OCI-LY7 (cell line): ENCODE measurements at places on chromosomes 6 and 20. TPM values are rescaled to one million over a fixed set of nuclear protein-coding genes. Genes with fewer than 3 reads are reported as not detected.

The TTK gene
- 46.0 and 51.9 TPM in 2 replicates for total RNA-seq

The ADGRB3 gene
- total RNA-seq, result not detected in 2 replicates

The LAMA2 gene
- total RNA-seq, result not detected in 2 replicates

The SYTL3 gene
- total RNA-seq, result 0.89 TPM in 2 replicates

The PRSS35 gene
- not detected in 2 replicates for total RNA-seq

- DNase-seq, result no peak
These were observed 138.6 kb downstream of the ERMARD start for GRCh38 chr6:169890049-169890448.

GRCh38 chr6:157486572-157486971 lies 105.6 kb downstream of the ZDHHC14 start:
- DNase-seq, result peak; percentile 20

DNA sequence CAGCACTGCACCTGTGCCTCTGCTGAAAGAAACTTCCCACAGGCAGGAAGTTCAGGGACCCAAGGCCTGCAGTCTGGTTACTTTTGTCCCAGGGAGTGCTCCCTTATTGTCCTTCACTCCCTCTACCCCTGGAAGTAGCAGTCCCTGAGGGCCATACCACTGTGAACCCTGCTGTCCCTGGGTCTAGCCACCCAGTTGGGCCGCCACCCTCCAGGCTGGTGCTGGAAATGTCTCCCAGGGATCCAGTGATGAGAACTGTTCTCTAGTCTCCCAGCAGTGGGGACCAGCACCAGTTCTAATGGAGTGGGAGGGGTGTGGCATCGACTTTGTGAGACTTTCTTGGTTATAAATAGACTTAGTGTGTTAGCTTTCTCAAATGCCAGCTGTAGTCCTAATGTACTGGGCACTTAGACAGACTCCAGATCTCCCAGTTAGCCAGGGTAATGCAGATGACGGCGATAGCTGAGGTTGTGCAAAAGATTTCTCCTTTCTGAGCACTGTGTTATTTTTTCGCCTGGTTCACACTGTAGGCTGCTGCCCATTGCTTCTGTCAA lies 462.5 kb downstream of the CDH26 start:
- no peak for DNase-seq

- no peak for DNase-seq
These were observed 160.2 kb downstream of the QRSL1 start for GRCh38 chr6:106789428-106790148.

DNA sequence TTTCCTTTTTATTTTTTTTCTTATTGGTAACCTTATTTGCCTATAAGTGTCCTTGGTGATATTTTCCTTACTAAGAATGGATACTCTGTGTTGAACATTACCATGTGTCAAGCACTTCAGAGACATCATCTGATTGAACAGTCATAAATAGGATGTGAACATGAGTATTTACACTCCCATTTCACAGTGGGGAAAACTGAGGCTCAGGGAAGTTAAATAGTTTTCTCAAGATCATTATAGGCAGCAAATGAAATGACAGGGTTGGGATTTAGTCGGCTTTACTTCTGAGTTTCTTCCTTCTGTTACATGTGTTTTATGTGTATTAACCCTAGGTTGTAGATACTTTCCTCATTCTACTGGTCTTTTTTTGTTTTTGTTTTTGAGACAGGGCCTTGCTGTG lies 35.3 kb downstream of the TPX2 start:
- no peak for DNase-seq

DNA sequence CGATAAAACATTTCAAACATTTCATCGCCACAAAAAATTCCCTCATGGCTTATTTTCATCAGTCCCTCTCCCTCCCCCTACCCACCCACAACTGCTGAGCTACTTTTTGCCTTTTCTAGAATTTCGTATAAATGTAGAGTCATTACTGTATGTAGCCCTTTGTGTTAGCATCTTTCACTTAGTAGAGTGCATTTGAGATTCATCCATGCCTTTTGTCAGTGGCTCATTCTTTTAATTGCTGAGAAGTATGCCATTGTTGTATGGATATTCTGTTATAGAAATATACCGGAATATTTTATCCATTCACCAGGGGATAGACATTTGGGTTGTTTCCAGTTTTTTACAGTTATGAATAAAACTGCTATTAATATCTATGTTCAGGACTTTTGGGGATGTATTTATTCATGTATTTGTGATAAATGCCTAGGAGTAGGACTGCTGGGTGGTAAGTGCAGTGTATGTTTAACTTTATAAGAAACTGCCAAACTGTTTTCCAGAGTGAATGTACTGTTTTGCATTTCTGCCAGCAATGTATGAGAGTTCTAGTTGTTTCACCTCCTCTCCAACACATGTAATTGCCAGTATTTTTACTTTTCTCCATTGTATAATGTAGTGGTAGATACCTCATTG lies 50.4 kb downstream of the FOXO3 start:
- DNase-seq, result no peak

- DNase-seq, result no peak
These were observed 92.7 kb downstream of the TRERF1 start for GRCh38 chr6:42359021-42359420.

DNA sequence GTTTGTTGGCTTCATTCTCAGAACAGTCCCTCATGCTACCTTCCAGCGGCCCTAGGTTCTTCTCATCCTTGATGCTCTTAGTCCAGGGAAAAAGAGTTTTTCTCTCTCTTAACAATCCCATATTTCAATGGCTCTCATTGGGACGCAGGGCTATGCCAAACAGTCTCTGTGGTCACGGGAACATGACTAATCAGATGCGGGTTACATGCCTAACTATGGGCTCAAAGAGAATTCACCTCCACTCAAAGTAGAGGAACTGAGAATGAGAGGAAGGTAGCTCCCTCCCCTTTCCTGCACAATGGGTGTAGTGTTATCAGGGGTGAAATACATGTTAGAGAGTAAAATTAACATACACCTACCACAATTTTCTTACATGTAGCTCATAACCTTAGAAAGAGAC lies 18.1 kb upstream of the ATRN start:
- DNase-seq, result no peak

DNA sequence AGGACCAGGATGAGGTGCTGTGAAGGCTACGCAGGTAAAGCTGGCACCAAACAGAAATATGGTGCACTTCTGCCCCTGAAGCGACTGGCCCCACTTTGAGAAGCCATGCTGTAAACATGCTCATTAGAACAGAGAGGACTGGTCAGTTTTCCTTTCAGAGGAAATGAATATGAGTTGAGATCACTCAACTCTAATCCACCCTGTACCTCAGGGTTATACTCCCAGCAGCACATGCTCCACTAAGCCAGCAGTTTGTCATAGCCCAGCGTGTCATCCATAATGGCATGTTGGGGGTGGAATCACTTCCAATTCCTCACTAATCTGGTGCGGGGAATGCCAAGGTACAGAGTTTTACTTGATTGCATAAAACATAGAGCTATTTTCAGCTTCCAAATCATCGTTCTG lies 98.1 kb downstream of the HIVEP2 start:
- no peak for DNase-seq

DNA sequence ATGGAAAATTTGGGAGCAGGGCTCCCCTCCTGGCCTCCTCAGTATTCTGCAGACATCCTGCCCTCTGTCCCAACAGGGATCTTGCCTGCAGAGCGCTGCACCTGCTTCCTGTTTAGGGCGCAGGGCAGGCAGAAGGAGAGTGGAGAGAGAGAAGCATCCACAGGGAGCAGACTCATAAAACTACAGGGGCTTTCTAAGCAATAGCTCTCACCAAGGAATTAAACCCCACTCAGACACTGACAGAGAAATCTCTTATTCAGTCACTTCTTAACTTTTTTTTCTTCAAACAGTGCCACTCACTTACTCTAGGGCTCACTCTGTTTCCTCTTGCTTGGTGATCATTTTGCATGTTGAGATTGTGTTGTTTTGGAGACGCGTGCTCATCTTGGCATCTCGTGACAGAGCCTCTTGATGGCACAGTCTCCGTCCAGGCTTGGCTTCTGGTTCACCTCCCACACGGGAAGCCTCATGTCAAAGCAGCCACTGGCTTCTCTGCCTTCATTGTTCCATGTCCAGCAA lies 153.1 kb upstream of the INSM1 start:
- DNase-seq, result no peak

GRCh38 chr6:88586371-88587149 lies 376.9 kb downstream of the RNGTT start:
- DNase-seq, result no peak

GRCh38 chr6:124069230-124069950 lies 265.7 kb downstream of the NKAIN2 start:
- no peak for DNase-seq

- DNase-seq, result no peak
These were observed 161.8 kb downstream of the LRFN2 start for GRCh38 chr6:40425192-40425919.

DNA sequence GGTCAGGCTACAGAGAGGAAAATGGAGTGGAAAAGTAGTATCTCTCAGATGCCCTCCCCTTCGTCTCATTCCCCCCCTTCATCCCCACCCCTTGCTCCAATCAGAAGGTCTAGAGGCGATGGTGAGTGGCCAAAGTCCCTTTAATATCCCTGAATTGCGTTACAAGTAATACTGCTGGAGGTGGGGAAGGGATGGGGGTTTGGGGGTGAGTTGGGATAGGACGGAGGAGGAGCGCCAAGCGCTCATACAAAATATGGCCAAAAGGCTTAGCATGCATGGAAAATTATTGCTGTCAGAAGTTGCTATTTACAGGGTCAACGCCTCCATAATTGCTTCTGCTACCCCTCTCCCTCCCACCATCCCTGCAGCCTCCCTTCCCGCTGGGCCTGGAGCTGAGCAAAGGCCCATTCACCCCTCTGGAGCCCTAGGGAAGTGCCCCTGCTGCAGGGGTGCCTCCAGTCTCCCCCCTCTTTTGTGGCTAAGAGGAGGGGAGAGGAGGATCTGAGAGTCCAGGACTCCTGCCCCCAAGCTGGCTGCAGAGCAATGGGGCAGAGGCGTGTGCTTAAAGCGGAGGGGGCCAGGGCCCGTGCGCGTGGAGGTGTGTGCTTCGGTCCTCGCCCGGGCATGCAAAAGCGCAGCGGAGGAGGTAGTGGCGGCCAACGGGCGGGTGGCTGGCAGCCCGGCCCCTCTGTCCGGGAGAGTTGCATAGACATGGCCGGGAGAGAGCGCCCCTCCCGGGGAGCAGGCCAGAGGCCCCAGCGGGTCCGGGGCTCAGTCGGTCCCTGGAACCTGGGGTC lies 8.7 kb upstream of the SRXN1 start:
- no peak for DNase-seq

- no peak for DNase-seq
These were observed 20.0 kb downstream of the SAMD3 start for GRCh38 chr6:130202782-130203181.

- DNase-seq, result no peak
These were observed 199.5 kb downstream of the ADGRB3 start for GRCh38 chr6:68834551-68834950.

DNA sequence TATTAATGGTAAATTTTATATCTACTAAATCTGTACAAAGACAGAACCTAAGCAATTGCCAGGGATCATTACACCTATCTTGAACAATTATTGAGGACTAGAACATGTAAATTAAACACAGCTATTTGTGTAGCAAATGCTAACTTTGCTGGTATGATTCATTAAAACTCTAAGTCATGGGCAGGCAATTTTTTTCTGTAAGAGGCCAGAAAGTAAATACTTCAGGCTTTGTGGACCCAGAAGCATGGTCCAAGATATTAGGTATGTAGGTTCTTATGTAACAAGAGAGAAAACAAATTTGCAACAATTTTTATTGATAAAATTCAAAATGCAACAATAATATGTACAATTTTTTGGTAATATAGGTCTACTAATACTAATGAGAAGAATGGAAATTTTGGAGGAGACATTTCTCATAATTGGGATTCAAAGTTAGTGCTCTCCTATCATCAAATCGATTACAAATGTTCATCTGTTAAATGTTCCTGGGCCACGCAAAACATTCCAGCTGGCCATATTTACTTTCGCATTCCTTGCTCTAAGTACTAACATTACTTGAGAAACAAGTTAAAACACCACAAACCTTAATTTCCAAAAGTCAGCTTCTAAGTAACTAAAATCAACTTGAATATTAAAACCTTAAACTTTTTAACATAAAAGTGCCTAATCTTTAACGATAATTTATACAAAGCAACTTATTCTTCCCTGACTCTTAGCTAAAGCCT lies 4.3 kb downstream of the TMEM30A start:
- no peak for DNase-seq
